Head of caudate nucleus (tissue), 42 donors: ENCODE measurements at places on chromosomes 12 and 14.
A peak's percentile ranks its signal among the peaks of the same experiment; 100 is the strongest.

DNA sequence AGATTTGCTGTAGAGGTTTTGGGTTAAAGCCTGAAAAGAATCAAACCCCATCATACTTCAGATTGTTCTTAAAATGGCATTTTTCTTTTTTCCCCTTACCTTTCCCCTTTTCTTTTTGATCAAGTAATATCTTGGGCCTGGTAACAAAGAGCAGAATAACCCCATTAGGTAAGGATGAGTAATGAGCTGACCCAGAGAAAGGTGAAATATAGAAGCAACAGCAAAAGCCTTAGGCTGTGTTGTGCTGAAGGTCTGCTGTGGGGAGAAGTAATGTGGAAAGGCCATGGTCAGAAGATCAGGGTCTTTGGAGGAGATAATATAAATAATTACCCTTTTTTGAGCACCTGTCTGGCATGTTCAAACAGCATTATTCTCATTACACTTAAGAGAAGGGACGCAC lies 42.3 kb downstream of the MIA2 start:
- DNase-seq = no peak

- DNase-seq = no peak
These were observed 2.5 kb upstream of the UTP20 start for GRCh38 chr12:101277443-101277842.

GRCh38 chr12:49170924-49171323 lies 18.0 kb downstream of the TUBA1A start:
- no peak for DNase-seq

GRCh38 chr12:116381744-116382685 lies 104.5 kb upstream of the MED13L start:
- DNase-seq = no peak

DNA sequence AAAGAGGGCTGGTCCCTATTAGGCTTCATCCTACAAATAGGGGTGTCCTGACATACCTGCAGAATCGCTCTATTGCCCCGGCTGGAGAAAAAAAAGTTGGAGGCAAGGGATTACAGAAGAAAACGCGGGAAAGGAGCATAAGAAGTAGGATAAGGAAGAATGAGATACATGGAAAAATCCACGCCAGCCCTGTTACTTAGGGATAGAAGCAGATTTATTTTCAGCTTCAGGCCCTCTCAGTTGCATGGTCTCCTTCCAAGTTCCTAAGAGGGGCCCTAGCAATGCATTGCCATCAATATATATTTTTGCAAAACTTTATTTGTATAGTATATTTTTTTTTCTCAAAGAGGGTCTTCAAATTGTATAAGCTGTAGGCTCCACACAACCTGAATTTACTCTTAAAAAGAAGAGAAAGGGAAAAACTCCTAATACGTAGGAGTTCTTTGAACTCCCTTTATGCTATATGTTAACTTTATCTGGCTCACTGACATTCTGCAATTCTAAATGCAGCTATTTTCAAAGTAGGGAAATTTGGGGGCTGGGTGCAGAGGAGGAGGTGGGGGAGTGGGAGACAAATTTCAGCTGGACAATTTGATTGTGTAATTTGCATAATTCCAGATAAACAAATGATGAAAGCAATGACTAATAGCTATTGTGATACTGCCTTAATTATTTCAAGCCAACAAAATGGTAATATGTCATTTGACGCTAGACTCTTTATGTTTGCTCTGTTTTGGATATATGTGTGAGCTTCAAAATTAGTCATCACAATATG lies 137.7 kb upstream of the TRHDE start:
- no peak for DNase-seq

- no peak for DNase-seq
These were observed 2.0 kb downstream of the SOAT2 start for GRCh38 chr12:53105256-53105655.

GRCh38 chr14:68939893-68940613 lies 39.0 kb downstream of the ACTN1 start:
- no peak for DNase-seq

DNA sequence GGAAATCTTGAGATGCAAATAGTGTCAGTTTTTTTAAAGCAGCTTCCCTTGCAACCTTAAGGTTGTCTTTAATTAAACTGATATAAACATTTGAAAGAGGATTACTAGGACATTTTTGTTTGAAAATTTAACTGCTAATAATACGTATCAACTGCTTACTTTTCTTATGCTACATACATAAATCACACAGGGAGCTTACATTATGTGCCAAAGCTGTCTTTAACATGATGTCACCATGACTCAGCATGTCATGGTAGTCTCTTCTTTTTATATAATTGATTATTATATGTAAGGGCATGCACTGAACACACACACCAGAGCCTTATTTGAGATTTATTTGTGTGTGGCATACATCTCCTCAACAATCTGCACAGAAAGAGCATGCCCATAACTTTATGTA lies 63.0 kb upstream of the PTHLH start:
- no peak for DNase-seq

- no peak for DNase-seq
These were observed 83.5 kb downstream of the SAMD4A start for GRCh38 chr14:54650331-54650958.

- DNase-seq = no peak
These were observed 1133.8 kb upstream of the SEL1L start for GRCh38 chr14:82667501-82667900.

DNA sequence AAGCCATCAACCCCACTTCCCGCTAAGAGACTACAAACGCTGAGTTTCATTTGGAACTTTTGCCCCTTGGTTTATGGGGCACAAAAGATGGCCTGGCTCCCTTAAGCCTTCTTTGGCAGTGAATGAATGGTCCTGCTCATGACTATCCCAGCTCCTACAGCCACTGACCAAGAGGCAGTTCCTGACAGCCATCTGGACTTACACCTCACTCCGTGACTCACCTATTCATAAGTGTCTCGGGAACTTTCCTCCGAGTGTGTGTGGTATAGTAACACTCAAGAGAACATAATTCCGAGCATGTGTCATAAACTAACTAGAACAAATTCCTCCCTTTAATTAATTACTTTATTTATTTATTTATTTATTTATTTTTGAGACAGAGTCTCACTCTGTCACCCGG lies 51.9 kb upstream of the NUDT4 start:
- DNase-seq = no peak

DNA sequence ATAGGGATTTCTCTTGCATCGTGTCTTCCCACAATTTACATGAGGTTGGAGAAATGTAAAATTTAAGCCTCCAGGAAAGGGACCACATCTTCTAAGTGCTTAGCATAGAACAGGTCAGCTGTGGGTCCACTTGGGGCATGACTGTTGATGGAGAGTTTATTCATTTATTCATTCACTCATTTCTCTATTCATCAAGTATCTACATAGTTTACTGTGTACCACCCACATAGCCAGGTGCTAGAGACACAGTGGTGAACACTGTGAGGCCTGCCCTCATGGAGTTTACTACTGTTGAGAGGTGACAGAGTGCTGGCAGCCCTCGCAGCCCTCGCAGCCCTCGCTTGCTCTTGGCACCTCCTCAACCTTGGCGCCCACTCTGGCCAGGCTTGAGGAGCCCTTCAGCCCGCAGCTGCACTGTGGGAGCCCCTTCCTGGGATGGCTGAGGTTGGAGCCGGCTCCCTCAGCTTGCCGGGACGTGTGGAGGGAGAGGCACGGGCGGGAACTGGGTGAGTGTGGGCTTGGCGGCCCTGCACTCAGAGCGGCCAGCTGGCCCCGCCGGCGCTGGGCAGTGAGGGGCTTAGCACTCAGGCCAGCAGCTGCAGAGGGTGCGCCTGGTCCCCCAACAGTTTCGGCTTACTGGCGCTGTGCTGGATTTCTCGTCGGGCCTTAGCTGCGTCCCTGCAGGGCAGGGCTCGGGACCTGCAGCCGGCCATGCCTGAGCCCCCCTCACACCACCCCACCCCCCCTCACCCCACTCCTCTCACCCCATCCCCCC lies 1.7 kb upstream of the JPH4 start:
- DNase-seq = no peak

- DNase-seq = no peak
These were observed 17.0 kb downstream of the ACSS3 start for GRCh38 chr12:81094718-81095360.

DNA sequence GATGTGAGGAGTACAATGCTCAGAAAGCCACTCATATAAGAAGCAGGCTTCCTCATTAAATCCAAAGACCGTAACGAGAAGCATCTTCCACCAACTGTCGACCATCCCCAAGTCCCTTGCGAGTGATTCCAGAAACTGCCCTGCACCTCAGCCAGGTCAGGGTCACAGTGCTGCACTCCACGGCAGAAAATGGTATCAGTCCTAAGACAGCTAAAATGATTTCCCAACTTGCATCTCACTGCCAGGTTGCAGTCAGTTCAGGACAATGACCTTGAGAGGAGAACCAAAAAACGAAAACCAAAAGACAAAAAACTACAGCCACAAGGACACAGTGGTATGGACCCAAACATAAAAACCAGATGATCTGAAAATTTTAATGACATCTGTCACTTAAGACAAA lies 20.6 kb downstream of the SBNO1 start:
- no peak for DNase-seq

DNA sequence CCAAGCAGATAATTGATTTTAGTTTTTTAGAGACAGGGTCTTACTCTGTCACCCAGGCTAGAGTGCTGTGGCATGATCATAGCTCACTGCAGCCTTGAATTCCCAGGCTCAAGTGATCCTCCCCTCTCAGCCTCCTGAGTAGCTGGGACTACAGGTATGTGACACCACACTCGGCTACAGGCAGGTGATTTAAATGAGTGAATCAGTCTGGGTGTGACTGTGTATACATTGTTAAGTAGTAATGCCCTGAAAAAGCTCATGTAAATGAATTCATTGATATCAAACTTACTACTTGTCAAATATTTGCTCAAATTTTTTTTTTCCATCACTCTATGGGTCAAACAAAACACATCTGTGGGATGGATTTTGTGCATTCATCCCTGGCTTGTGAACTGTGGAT lies 6.3 kb upstream of the USP44 start:
- no peak for DNase-seq

GRCh38 chr12:68807576-68808387 lies at the start of gene MDM2:
MDM2 (plus strand) TSS chr12:68808177; CDS start chr12:68808478, 301 bp downstream.
- peak; percentile 91 for DNase-seq
